Activated gamma-delta T cell treated with Interleukin-2 at 50 U/mL for 16 hours (primary cell): ENCODE measurements at places on chromosomes 3 and 15.

- DNase-seq: no peak
These were observed 214.3 kb downstream of the SQOR start for GRCh38 chr15:45849136-45849535.

DNA sequence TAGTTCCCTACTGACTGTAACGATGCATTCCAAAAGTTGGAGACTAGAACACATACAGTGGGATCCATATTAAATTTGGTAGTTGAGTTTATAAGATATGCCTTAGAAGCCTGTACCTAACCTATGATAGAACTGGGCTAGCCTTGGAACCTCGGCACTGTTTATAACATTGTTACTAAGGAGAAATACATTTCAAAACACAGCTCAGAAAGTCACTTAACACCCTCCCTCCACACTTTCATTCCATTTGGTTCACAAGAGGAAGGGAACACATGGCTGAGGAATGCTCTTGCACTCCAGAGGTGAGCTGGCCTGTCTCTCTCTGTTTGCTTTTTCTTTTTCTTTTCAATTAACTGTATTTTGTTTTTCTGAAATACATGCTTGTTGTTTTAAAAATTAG is 48.7 kb upstream of the TSC22D2 start:
- DNase-seq: no peak

DNA sequence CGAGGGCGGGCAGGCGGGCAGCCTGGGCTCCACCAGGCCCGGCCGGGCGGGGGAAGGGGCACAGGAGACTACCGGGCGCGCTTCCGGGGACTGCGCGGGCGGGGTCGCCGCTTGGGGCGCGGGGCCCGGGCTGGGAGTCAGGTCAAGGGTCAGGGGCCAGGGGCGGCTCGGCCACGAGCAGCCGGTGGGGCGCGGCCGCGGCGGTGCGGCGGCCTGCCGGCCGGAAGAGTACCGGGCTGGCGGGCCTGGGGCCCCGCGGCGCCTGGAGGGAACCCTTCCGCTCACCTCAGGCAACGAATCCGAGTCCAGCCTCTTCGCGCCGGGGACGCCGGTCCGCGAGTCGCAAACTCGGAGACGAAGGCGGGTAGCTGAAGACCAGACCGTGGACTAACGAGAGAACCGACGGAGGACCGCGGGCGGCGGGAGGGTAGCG is 225 bp downstream of the RHOA start:
- DNase-seq: peak; percentile 41

DNA sequence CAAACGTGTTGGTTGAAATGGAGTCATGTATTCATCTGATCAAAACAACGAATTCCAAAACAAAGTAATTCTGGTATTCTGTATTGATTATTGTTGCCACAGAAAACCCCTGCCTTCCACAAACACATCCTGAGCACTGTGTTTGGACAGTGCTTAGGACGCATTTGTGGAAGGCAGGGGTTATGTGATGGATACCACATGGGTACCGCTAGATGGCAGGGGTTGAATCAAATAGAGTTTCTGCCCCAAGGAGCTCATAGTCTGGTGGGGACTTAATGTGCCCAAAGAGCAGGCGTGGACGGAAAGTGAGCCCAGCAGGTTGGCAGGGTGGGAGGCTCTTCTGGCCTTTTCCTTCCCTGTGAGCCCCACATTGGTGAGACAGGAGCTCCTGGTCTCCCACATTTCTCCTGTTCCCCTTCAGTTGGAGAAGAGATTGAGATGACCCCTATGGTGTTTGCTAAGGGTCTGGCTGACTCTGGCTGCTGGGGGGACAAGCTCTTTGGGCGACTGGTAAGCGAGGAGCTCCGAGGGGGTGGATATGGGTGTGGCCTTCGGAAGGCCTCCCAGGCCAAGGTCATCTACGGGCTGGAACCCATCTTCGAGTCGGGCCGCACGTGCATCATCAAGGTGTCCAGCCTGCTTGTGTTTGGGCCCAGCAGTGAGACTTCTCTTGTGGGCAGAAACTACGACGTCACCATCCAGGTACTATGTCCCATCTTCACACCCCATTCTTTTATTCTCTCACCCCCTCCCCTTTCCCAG is 22.1 kb upstream of the SLC28A1 start:
- DNase-seq: no peak

DNA sequence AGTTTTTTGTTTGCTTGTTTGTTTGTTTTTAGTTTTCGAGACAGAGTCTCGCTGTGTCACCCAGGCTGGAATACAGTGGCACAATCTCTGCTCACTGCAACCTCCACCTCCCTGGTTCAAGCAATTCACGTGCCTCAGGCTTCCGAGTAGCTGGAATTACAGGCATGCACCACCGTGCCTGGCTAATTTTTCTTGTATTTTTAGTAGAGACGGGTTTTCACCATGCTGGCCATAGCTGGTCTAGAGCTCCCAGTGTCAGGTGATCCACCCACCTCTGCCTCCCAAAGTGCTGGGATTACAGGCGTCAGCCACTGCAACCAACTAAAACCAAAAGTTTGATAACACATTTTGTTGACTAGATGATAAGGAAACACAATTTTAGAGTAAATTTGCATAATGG is 372.7 kb downstream of the FGF12 start:
- no peak for DNase-seq

DNA sequence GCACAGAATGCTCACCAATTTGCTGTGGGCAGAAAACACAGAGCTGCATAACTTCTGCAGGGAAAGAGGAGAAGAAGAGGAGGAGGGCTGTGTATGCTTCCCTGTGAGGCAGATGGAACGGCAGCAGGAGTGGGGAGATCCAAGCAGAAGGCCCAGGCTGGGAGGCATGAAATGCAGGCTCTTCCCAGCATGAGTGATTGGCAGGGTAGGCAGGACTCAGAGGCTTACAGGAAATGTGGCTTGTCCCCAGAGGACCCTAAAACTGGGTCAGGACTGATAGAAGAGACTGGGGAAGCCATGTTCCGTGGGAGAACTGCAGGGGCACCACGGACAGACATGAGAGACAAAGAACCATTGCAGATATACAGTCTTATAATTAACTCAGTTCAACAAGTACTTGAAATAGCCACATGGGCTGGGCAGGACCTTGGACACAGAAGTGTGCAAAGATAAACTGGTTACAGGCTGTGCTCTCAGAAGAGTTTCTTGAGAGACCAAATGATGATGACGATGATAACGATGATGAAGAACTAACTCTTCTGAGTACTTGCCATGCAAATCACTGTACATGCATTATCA is 286.9 kb downstream of the EPHB1 start:
- DNase-seq: no peak

- DNase-seq: no peak
These were observed 238.4 kb upstream of the CTDSPL start for GRCh38 chr3:37622999-37623883.

GRCh38 chr15:72415304-72415703 is 17.2 kb downstream of the TMEM202 start:
- DNase-seq: no peak

DNA sequence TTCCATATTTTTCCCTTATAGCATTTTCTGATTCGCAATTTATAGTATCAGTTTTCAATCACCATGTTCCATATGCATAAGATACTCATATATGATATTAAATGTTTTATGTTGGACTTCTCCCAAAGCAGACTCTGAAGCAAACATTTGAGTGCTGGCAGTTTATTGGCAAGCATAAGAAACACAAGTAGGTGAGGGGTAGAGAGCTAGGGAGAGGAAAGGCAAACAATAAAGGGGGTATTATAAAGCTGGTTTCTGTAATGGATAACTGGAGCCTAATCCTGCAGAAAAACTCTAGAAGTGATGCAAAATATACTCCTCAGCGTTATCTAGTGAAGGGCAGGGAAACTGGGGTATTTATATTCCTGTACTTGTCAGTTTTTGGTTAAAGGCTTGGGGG is 491.5 kb upstream of the TGFBR2 start:
- no peak for DNase-seq

- DNase-seq: peak; percentile 57
These were observed 589 bp downstream of the NEIL1 start for GRCh38 chr15:75347222-75348033.

DNA sequence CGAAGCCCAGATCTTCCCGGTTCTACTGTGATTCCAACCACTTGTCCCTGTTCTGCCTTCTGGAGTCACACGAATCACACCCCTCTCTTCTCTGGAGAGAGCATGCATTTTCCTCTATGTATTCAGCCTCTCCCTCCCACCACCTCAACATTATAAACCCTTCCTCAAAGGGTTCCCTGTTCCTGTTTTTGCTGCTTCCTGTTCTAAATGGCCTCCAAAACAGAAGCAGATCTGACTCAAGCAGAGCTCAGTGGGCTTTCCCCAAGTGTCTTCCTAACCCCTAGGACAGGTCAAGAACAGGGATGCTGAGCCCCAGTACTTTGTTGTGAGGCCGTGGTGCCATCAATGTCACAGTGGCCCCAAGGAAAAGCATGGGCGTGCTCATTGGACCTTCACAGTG is 75.7 kb upstream of the ARNT2 start:
- DNase-seq: no peak

- no peak for DNase-seq
These were observed 722.3 kb upstream of the NECTIN3 start for GRCh38 chr3:110349295-110349694.

DNA sequence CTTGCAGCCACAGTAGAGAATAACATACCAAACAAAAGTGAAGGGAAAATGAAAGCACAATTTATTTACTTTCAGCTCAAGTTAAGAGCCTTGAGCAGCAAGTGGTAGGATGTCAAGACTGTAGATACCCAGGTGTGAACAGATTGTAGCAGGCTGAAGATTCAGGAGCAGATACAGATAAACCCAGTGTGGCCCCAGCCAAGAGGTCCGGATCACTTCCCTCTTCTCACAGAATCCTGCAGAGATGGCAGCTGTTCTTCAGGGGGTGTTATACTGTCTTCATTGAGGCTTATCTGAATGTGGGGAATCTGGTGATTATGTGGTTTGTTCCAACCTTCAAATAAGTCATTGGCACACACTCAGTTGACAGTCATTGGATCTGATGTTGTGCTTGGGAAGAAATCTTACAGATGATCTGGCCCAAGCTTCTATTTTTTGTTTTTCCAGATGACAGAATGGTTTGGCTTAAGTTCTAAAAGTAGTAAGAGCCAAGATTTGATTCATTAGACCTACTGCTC is 2.2 kb downstream of the STARD9 start:
- no peak for DNase-seq

GRCh38 chr15:101049856-101050622 is 130.9 kb downstream of the LRRK1 start:
- no peak for DNase-seq

GRCh38 chr15:69497667-69498066 is 45.0 kb downstream of the RPLP1 start:
- DNase-seq: no peak

- no peak for DNase-seq
These were observed 27.6 kb upstream of the CDCP1 start for GRCh38 chr3:45173776-45174175.
